ENCODE measurements at places on chromosomes 4 and X.

- no peak for DNase-seq
Observed at GRCh38 chrX:4240541-4241194, 527.2 kb upstream of the PRKX start.

DNA sequence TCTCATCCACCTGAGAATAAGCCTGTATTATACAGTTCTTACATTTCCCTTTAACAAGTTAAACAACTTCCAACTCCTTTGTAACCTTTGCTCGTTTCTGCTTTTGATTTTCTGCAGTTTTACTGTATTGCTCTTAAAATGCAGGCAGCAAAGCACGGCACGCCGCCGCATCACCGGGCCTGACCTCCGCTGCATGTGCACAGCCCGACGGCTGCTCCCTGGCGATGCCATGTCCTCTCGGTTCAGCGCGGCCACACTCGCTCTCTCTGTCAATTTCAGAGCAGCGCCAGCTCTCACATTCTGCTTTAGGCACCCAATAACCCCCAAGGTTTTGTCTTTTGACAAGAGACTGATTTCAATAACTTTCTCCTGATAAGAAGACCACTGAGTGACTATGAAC is 60.3 kb downstream of the DCTD start:
- DNase-seq = no peak

DNA sequence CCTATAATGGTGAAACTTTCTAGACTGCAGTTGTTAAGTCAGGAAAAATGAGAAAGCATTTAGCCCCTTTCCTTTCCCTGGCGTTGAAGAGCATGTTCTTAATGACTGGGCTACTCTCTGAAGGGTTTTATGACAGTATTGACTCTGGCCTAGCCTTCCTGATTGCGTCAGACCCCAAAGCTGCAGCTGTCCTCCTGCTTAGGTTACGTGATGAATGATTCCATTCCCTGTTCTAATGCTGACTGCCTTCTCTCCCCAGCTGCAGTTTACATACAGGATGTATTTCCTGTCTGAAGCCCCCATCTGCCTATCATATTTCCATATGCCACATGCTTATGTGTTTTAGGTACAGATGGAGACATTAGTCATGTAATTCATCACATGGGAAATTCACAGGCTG is 105.8 kb upstream of the EGFL6 start:
- peak; percentile 79 for DNase-seq

- DNase-seq = no peak
Observed at GRCh38 chrX:87636533-87636932, 118.9 kb downstream of the KLHL4 start.

DNA sequence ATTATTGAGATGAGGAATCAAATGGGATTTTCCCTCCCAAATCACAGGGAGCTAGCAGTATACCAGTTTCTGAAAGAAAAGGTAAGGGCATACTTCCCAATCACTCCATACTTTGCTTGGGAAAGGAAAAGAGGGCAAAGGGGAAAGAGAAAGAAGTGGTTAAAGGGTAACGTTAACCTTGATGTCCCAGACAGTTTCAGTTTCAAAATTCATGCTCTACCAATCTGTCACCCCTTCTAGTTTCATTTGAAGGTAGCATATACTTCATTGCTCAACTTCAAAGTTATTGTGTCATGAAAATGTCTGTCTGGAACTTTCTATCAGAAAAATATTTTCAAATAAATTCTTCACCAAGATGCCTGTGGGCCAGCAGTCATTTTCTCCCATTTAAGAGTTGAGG is 16.0 kb downstream of the TNMD start:
- no peak for DNase-seq

DNA sequence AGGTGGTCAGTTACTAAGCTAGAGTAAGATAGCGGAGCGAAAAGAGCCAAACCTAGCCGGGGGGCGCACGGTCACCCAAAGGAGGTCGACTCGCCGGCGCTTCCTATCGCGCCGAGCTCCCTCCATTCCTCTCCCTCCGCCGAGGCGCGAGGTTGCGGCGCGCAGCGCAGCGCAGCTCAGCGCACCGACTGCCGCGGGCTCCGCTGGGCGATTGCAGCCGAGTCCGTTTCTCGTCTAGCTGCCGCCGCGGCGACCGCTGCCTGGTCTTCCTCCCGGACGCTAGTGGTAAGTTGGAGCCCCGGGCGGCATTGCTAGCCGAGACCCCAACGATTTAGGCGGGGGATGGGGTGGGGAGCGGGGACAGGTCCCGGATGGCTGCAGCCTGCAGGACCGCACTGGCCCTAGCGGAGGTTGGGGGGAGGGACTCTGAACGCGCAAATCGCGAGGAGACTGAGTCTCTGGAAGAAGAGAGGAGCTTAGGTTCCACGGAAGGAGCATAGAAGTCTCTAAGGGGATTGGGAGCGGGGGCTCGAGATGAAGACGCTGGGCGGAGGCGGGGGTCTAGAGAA is 573 bp downstream of the HTR2C start:
- no peak for DNase-seq

DNA sequence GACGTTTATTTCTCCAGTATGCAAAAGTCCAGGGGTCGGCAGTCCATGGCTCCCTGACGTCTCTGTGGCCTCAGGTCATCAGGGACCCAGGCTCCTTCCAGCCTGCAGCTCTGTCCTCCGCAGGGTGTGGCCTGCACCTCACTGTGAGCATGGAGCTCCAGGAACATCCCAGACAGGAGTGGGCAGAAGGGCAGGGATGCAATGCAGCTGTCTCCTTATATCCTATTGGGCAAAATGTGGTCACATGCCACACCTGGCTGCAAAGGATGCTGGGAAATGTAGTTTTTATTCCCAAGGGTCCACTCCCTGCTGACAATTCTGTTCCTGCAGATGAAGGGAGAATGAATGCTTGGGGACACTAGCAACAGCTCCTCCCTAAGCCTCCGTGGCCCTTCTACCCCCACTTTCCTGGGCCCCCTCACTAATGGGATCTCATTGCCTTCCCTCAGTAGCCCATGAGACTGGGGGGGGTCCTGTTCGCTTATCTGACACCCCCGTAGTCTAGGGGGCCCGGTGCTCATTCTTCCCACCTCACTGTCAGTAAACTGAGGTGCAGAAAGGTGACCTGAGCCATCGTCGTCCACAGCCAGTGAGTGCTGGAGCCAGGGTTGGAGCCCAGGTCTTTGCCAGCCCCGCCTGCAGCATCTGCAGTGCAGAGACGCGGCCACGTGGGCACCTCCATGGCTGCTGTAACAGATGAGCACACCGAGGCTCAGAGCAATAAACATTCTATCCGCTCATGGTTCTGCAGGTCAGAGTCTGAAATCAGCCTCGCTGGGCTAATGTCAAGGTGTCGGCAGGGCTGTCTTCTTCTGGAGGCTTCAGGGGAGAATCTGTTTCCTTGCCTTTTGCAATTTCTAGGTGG is 5.9 kb upstream of the GRPEL1 start:
- DNase-seq = no peak

- DNase-seq = no peak
Observed at GRCh38 chrX:15815779-15816437, 25.6 kb downstream of the ZRSR2 start.

DNA sequence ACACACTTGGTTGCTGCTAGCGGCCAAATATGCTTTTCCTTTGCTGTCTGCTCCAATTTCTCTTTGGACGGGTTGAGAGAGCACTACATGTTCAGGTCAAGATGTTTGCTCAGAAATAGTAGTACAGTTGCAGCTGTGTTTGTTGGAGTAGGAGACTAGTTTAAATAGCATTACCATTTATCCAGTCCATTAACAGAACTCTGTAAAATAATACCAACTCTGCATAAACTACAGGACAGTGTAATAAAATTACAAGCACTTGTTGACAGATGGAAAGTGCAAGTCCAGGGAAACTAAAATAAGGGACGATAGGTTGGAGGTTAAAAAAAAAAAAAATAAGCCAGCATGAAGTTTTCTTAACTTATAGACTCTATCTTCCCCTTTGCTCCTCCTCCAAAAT is 20.2 kb downstream of the SLIT2 start:
- DNase-seq = no peak

- DNase-seq = no peak
Observed at GRCh38 chr4:148514581-148514980, 72.4 kb upstream of the NR3C2 start.

DNA sequence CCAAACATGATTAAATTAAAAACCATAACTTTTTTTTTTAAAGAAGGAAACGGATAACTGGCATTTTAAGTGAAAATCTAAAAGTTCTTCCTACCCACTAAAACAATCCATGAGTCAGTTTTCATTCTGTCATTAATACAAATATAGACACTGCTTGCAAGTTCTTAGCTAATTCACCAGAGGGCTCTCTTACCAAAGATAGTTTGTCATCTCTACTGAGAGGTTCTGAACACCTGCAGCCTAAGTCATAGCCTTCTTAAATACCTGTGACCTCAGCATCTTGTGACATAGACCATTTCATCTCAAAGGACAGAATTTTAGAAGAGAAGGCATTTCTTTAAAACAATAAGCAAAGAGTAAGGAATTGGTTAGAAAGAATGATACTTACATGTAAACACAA is 65.3 kb upstream of the FAM120C start:
- DNase-seq = peak; percentile 5

GRCh38 chrX:94288972-94289371 is 615.0 kb downstream of the FAM133A start:
- DNase-seq = no peak

DNA sequence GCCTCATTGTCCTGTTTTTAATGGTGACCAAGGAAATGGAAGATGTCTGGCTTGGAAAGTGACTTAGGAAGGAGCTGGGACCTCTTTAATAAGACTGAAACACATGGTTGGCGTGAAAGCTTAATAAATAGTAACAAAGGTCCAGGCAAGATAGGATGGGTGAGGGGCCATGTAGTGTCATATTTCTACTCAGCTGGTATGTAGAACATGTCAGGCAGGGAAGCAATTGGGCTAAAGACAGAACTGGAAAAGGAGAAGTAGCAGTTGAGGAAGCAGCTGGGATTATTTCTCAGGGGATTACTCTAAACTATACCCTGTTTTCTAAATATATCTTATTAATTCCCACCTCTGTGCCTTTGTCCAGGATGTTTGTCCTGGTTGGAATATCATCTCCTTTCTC is 18.6 kb downstream of the ITGB1BP2 start:
- no peak for DNase-seq

DNA sequence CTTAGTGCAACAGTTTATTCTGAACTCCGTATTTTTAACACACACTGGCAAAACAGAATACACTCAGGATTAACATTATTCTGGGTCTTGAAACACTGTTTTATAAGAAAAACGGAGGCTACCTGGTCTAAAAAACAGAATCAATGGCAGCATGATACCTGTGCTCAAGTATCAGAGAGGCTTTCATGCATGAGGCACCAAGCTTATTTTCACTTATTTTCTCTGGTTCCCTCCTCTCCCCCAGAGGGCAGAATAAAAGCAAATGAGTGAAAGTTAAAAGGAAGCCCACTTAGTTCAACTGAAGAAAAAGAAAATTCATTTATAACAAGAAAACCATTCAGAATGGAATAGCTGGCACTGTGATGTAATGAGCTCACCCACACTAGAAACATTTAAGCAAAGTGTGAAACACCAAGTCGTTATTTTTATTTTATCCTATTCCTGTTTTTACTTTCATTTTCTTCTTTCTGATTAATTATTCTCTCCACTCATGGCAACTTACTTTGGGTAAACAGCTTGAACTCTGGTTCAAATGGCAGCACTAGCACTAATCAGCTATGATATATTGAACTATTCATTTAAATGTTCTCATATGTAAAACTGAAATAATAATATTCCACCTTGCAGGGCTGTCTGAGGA is 211.8 kb downstream of the PPP3CA start:
- no peak for DNase-seq

GRCh38 chr4:109389369-109390114 is 44.1 kb upstream of the SEC24B start:
- no peak for DNase-seq

DNA sequence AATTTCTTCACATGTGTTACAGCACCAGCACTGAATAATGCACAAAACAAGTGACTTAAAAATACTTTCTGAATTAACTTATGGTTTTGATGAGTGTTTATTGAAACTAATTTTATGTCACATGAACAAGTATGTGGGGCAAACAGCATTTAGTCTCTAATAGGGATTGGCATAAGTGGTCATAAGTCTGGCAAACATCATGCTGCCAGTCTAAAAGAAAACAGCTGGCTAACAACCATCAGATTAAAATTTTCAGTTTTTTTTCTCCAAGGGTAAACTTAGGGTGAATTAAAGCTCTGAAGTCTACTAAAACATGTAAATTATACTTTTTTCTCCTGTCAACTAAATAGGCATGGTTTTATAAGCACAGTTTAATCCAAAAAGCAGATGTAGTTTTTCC is 1014.2 kb downstream of the FAT4 start:
- DNase-seq = no peak

DNA sequence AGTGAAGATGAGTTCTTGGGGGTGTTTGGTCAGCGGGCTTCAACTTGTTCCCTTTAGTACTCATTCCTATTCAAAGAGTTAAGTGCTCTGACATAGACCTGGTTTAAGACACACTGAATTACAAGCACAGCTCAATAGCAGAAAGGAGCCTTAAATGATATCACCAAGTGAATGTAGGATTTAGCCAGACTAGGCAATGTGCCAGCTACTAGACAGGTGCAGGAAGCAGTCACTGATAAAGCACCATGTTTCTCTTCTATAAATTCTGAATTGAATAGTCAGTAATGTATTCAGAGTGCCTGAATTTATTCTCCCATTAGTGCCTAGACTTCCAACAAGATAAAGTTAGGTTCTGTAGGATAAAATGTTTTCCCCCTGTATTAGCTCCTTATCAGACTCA is 63.6 kb downstream of the ASB9 start:
- no peak for DNase-seq

DNA sequence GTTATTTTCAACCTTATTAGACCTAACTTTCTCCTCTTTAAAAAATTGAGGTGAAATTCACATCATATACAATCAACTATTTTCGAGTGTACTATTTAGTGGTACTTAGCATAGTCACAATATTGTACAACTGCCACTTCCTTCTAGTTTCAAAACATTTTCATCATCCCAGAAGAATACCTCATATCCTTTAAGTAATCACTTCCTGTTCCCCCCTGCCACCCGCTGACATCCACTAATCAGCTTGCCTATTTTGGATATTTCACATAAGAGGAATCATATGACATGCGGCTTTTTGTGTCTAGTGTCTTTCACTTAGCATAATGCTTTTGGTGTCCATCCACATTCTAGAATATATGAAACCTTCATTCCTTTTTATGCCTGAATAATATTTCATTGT is 10.0 kb upstream of the PPA2 start:
- no peak for DNase-seq

DNA sequence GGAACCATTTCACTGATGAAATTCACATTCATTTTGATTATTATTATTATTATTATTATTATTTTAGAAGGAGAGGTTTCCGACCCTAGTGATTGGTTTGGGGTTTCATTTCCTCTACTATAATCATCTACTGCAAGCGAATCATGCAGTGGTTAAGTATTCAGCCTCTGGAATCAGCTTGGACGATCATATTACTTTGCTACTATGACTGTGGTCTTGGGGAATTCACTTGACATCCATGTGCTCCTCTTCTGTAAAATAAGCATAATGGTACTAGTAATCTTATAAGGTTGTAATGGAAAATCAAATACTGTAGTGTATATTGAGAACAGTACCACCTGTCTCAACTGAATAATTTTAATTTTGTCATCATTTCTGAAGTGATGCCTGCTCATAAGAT is 132.1 kb upstream of the SLC4A4 start:
- peak; percentile 70 for DNase-seq

- DNase-seq = peak; percentile 85
Observed at GRCh38 chr4:94455081-94455480, 3.3 kb downstream of the PDLIM5 start.

GRCh38 chr4:128525387-128525786 is 237.8 kb upstream of the PGRMC2 start:
- no peak for DNase-seq

Measured in stromal cell of bone marrow (primary cell).